ENCODE measurements at places on chromosomes 4 and X.

DNA sequence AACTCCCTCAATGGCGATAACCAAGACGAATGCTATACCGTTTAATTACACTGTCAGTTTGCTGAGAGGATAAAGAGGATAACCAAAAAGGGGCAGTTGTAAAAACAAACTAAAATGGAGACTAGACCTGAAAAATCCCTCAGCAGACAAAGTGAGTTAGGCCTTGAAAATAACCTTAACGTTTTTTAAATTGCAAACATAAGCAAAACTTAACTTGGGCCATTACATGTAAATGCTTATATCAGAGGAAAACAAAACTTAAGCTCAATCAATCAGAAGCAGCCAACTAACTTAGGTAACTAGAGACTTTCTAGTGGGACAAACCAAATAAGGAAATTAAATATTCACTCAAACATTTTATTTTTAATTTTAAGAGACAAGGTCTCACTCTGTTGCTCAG lies 17.0 kb upstream of the TAPT1 start:
- no peak for DNase-seq

DNA sequence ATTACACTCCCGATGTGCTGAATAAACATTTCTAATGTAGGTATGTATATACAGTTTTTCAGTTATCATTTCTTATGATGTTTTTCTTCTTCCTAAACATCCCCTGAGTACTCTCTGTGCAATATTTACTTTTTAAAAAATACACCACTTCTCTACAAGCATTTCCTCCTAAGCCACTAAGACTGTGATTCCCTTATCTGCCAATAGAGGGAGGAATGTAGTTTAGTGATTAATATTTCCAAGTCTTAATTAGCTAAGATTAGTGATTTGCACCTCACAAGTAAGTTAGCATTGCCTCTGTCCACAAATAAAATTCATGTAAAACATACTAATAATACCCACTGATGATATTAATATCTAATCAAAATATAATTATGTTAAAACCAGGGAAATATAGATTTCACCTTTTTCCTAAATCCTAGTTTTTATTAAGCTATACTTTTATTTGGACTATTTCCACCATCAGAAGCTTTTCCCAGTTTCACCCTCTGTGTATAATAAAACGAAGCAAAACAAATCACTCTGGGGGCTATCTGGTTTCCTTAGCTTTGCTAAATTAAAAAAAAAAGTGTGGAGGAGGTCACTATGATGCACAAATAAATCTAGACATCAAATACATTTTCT lies 909.1 kb downstream of the FAT4 start:
- DNase-seq = no peak

GRCh38 chrX:71178908-71179307 lies 34.3 kb downstream of the NLGN3 start:
- DNase-seq = peak; percentile 67

- DNase-seq = no peak
These were observed 770.1 kb upstream of the GALNTL6 start for GRCh38 chr4:171042989-171043524.

DNA sequence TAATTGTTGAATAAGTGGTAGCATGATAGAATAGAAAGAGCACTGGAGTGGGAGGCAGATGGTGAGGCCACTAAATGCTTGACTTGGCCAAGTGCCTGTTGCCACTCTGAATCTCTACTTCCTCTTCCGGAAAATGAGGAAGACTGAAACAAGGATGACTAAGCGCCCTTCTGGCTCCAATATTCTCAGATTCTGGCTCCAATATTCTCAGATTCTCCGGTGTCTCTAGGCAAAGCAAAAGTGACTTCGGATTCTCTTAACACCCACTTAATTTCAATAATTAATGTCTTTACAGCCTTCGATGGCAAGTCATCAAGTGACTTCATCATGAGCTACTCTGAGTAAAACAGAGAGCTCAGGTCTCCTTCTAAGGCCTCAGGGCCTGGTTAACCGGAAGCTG lies 402.2 kb upstream of the FGF13 start:
- no peak for DNase-seq

GRCh38 chr4:183434666-183435190 lies 9.7 kb upstream of the CDKN2AIP start:
- no peak for DNase-seq

GRCh38 chrX:65035446-65035770 lies 59.2 kb upstream of the ZC4H2 start:
- DNase-seq = peak; percentile 66

DNA sequence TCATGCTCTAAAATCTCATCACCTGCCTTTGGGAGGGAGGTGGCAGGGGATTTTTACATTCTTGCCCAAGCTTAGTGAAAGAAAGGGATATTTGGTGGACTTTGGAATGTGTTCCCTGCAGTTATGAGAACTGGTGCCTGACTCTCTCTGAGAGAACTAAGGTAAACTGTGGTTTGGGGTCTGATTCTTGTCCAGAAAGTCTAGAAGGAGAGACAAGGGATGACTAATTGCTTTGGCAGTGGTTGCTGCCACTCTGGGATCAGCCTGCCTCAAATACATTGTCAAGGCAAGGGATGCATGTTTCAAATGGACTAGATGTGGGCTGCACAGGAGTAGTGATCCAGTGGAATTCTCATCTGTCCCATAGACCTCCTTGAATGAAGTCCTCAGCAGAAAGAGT lies 115.2 kb downstream of the DDIT4L start:
- DNase-seq = no peak

DNA sequence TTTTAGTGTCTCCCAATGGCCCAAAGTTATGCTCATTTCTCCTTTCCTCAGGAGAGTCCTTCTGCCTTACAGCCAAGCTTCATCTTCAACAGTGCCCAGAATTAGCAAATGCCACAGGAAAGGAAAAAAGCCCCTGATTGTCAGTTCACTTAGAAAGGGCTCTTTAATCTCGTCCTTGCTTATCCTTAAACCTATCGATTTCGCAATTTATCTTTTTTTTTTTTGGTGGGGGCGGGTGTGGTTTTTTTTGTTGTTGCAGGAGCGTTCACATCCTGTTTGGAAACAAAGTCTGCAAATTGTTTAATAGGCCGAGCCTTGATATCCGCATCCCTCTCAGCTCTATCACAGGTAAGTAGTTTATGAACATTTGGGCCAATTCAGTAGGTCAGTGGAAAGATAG lies 20.2 kb downstream of the TRPC5OS start:
- no peak for DNase-seq

- no peak for DNase-seq
These were observed 21.9 kb upstream of the ADH4 start for GRCh38 chr4:99165978-99166377.

DNA sequence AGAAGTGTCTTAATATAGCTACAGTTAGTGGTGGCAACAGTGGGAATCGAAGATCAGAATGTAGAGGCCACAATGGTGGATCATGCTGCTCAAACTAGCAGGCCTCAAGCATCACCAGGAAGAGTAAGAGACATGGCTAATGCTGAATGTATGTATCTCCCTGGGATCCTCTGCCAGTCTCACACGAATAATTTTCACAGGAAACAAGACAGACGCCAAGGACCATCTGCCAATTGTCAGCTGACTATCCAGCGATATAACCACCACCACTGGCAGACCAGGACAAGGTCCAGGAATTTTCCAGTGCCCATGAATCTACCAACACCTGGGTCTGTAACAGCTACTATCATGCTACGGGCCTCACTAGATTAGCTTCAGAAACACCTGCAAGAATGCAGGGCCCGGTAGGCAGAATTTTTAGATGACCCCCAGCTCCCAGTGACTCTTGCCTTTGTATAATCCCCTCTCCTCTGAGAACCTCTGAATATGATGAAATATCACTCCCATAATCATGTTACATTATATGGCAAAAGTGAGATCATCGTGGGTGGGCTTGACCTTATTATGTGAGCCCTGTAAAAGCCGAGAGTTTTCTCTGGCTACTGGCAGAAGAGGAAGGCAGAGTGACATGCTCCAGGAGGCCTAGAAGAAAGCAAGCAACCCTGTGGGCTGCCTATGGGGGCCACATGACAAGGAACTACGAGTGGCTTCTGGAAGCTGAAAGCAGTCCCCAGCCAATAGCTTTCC lies 429.8 kb downstream of the BCOR start:
- DNase-seq = no peak

DNA sequence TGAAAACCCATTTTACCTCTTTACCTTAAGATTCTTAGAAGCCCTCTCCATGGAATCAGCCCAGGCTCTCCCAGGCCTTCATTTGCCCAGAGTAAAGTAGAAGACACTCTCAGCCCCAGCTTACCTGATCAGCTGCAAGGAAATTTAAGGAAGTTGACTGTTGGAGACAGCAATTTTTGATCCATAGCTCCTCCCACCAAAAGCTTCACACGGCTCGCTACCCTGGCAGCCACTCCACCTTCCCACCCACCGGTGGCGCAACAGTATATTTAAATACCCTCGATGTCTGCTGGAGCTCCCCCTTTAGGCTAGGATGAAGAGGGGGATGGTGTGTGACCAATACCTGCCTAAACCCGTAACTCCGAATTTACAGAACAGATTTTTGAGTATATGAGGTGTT lies 75.4 kb downstream of the MBNL3 start:
- peak; percentile 3 for DNase-seq

DNA sequence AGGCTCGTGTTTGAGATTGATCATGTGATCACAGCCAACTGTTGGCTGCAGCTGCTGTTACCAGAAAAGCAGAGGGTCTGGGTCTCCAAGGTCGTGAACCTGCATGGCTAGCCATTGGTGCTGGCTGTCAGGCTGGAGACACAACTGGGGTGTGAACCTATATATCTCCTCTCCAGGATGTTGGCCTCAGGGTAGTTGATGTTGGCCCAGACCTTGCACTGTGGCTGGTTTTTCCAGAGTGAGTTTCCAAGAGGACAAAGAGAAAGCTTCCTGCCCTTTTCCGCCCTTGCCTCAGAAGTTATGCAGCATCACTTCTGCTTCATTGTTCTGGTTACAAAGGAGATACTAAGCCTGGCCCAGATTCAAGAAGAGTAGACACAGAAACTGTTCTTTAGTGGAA lies 607.8 kb upstream of the HS3ST1 start:
- DNase-seq = no peak

DNA sequence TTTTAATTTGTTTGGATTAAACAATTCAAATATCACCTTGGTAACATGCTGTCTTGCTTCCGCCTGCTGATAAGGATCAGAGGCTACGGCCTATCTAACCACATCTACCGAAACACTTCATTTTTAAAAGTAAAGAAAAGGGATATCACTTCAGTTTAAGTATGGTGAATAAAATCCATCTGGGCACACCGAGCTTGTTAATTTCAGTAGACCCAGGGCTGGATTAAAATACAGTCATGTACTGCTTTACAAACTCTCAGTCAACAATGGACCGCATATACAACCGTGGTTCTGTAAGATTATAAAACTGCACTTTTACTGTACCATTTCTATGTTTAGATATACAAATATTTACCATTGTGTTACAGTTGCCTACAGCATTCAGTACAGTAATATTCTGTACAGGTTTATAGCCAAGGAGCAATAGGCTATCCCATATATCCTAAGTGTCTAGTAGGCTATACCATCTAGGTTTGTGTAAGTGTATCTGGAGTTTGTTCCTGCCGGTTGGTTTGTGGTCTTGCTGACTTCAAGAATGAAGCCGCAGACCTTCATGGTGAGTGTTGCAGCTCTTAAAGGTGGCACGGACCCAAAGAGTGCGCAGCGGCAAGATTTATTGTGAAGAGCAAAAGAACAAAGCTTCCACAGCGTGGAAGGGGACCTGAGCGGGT lies 40.0 kb downstream of the SEPTIN11 start:
- DNase-seq = no peak

GRCh38 chrX:13087322-13088155 lies 43.1 kb upstream of the FAM9C start:
- DNase-seq = no peak

- DNase-seq = no peak
These were observed 3.3 kb downstream of the PCDH10 start for GRCh38 chr4:133152330-133152821.

- no peak for DNase-seq
These were observed 292.6 kb downstream of the FBXO8 start for GRCh38 chr4:173990869-173991210.

DNA sequence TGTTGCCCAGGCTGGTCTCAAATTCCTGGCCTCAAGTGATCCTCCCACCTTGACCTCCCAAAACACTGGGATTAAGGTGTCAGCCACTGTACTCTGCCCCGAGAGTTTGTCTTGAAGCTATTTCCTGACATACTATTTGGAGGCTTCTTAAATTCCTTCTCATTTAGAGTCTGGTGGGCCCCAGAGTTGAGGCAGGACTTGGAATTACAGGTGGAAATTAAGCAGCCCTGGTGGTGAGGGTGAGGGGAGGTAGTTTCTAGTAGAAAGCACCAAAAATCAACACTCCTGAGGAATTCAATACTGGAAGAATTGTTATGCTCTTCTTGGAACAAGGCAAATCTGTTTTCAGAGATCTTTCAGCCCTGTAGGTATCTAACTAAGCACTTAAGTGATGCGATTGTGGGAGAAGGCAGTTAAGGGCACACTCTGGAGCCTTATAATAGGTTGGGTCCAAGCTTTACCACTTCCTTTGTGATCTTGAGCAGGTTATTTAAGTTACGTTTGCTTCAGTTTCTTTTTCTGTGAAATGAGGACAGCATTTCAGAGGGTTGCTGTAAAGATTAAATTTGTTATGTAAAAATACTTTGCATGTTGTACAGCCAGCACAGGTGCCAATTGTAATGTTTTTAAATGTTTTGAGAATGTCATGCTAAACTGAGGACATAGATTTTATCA lies 200.7 kb downstream of the SOWAHB start:
- DNase-seq = no peak

- no peak for DNase-seq
These were observed 7.4 kb downstream of the SUPT20HL2 start for GRCh38 chrX:24306440-24306839.

DNA sequence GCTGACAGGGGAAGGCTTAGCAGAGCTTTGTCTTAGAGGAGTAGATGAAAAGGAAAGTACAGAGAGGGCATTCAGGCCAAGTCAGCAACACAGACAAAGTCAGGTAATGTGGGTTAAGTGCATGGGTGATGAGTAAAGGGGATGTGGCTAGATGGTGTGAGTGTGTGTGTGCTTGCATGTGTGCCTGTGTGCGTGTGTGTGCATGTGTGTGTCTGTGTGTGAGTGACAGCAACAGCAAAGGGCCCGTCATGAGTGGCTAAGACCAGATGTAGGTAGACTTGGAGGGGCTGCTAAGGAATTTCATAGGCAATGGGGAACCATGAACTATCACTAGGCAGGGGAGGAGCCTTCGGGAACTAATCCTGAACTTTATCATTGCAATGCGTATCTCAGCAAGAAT lies 2.2 kb upstream of the GPR78 start:
- DNase-seq = no peak

- no peak for DNase-seq
These were observed 735.1 kb downstream of the GLUD2 start for GRCh38 chrX:121782544-121782943.

GRCh38 chr4:185128272-185129119 lies 14.6 kb upstream of the SLC25A4 start:
- DNase-seq = peak; percentile 56

DNA sequence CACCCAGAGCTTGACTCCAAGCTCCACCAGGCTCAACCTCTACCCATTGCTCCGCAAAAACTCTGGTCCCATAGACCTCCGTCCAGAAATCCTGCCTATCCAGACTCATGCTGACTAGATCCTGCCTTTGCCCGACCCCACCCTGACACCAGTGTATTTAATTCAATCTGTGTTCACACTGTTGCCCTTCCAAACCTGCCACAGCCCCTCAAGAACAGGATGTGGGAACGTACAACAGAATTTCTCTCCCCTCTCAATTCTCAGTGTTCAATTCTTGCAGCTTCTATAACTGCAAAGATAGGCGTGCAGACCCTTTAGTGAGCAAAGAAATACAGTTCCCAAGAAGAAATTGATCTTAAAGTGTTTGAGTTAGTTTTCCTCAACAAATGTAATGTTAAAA lies 154.2 kb upstream of the FRG1 start:
- no peak for DNase-seq

- no peak for DNase-seq
These were observed 30.3 kb downstream of the FHIP1A start for GRCh38 chr4:151439320-151439719.

Data from NCI-H526 (cell line).